ENCODE measurements at places on chromosomes 11 and 22.

DNA sequence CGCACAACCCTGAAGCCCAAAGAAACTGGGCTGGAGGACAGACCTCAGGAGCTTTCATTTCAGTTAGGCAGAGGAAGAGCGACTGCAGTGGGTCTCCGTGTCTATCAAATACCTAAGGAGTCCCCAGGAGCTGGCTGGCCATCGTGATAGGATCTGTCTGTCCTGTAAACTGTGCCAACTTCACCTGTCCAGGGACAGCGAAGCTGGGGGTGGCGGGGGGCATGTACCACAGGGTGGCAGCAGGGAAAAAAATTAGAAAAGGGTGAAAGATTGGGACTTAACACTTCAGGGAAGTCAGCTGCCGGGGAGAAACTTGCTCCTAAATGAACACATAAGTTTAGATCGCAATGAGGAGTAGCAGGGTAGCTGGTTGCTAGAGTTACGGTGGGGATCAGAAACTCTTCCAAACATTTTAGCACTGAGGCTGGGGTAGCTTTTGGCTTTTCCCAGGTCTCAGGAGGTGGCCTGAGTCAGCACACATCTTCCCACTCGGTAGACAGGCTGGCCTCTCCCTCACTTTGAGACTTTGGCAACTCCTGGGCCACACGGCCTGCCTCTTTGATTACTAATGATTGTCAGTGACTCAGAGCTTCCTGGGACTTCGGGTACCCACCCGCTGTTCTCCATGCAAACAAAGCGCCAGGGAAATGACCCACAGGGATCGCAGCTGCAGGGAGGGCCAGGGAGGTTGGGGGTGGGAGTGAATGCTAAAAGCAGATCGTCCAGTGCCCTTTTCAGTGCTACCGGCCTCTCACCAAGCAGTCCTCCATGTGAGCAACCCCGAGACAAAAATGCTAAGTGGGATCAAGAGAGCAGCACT lies 2.9 kb upstream of the MTFP1 start:
- peak; percentile 47 for DNase-seq

GRCh38 chr11:126400479-126400878 lies 45.0 kb downstream of the ST3GAL4 start:
- no peak for DNase-seq

DNA sequence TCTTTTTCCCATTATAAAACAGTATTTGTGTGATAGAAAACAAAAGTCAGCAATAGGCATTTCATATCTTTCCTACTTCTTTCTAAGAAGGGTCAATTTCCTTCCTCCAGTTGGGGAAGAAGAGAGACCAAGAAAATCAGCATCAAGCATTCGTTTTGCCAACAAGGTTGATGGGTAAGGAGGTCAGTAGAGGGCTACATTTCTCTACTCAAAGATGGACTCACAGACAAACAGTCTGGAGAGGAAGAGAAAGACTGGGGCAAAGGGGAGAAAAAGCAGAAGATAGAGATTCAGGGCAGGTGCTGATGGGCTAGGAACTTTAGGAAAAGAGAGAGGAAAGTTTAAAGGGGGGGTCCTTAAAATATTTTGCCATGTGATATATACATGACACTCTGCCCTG lies 8.6 kb upstream of the MTNR1B start:
- DNase-seq, result no peak

DNA sequence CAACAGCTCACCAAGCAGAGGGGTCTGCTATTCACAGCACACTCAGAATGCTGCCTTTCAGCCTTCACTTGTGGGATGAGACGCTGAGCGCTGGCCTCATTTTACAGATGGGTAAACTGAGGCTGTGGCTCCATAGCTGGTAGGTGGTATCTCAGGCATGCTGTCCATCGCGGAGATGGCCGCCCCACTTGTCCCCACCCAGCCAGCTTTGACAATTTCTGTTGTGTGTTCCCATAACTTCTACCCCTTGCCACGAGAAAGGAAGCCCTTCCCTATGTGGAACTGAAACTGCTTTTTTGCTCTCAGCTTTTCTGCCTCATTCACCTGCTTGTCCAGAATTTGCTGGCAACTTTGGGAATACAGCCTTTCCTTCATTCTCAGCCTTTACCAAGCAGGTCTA lies 36.1 kb upstream of the NNMT start:
- DNase-seq, result no peak
